ENCODE measurements at places on chromosomes 12 and 14. TPM values are rescaled to one million over a fixed set of nuclear protein-coding genes. Genes with fewer than 3 reads are reported as not detected.

The KRT75 gene
- not detected for polyA plus RNA-seq

The DPPA3 gene
- not detected for polyA plus RNA-seq

The AKAP3 gene
- 0.97 TPM for polyA plus RNA-seq

The TMEM52B gene
- polyA plus RNA-seq: not detected

The NXPH4 gene
- 2.2 TPM for polyA plus RNA-seq

The BATF gene
- polyA plus RNA-seq: not detected

The BCAT1 gene
- 64.2 TPM for polyA plus RNA-seq

The SERPINA1 gene
- polyA plus RNA-seq: 5.1 TPM

- DNase-seq: peak; percentile 13
Measured at GRCh38 chr12:107917912-107918800, 143.7 kb downstream of the ASCL4 start.

- no peak for DNase-seq
Measured at GRCh38 chr12:122965321-122965751, 927 bp downstream of the ABCB9 start.

GRCh38 chr14:99822800-99823455, 29.7 kb downstream of the EML1 start:
- DNase-seq: peak; percentile 64

- peak; percentile 59 for DNase-seq
Measured at GRCh38 chr12:113241191-113242025, 20.1 kb downstream of the TPCN1 start.

GRCh38 chr14:91420686-91421085, 3.1 kb upstream of the CCDC88C start:
- no peak for DNase-seq

DNA sequence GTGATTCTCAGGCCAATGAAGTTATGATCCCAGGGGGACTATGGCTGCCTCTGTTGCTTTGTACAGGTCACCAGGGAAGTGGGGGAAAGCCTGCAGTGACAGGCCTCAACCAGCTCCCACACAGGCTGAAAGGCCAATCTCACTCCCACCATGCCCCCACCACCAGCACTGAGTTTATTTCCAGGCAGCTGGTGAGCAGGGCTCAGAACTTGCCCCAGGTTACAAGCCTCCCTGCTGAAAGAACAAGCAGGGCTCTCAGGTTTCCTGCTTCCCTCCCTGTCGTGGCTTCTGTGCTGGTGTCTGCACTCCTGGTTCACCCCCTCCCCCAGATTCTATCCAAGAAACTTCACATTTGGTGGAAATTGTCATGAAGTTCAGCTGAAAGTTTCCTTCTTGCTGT, 260.3 kb downstream of the CCDC59 start:
- no peak for DNase-seq
